ENCODE measurements at places on chromosomes 1 and 21. TPM values are rescaled to one million over a fixed set of nuclear protein-coding genes. Genes with fewer than 3 reads are reported as not detected.

- DNase-seq, result no peak
Observed at GRCh38 chr21:40158366-40158765, 291.1 kb downstream of the PCP4 start.

DNA sequence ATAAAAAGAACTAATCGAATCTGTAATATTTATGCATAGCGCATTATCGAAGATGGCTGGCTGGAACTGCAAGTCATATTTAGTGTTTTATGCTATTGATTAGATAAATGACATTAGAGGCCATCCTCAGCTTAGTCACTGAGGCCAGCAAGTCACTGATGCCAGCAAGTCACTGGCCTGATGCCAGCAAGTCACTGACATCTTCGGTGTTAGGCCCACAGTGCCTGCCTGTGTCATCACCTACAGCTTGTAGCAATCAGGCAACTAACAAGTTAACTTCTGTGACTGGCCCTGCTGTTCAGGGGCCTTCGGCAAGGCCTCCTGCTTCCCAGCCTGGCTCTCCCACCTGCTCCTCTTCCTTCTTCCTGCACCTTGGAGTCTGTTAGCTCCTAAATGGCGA is 65.6 kb upstream of the SCCPDH start:
- no peak for DNase-seq

Gene GBP4
- 0.35 TPM for total RNA-seq

Gene CDK18
- total RNA-seq, result 2.9 TPM

Gene TAS1R3
- total RNA-seq, result 0.14 TPM

Measured in HFFc6 (cell line).